ENCODE measurements at places on chromosomes 7 and 10.

GRCh38 chr7:974172-974571 is 1.2 kb downstream of the COX19 start:
- no peak for DNase-seq

DNA sequence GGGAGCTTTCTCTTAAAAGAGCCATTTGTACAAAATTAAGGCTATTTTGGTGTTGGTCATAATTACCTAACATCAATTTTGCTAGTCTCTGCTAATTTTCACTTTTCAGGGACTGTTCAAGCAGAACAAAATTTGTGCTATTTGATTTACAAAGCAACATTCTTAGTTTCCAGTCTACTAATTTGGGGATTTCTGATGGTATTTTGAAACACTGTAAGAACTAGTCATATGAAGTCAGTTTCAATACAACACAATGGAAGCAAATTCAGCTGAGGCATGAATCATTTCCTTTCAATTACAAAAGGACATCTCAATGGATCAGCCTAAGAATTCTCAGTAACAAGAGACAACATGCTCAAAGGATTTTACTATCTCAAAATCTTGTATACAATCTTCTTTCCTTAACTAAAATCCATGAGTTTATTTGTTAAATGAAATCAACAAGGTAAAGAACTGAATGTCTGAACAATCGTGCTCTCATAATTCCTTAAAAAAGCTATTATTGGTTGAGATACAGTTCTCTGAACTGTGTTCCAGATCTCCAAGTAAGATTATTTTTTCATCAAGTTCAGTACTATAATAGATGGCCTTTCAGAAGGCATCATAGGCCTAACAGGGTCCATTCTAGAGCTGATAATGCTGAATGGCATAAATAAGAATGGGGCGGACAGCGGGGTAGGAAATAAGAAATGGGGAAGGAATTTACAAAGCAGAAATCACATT is 144.6 kb downstream of the NRCAM start:
- no peak for DNase-seq

DNA sequence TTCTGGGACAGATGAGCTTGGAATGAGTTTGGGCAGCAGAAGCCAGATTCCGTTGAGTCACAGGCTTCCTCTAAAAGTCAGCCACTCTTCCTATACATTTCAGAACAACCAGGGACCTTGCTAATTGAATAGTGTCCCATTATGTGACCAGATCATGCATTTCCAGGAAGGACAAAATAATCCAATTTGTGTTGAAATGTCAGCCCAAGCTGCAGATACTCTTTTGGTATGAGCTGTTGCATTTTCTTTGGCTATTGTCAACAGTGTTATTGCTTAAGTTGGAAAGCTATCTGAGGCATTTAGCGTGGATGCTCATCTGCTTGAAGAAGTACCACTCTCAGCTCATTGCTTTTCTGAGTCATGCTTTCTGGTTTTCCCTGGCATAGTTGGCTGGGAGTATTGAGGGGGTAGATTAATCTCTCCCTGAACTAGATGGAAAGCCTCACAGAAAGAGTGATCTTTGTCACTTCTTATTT is 223.7 kb upstream of the HABP2 start:
- DNase-seq, result no peak

DNA sequence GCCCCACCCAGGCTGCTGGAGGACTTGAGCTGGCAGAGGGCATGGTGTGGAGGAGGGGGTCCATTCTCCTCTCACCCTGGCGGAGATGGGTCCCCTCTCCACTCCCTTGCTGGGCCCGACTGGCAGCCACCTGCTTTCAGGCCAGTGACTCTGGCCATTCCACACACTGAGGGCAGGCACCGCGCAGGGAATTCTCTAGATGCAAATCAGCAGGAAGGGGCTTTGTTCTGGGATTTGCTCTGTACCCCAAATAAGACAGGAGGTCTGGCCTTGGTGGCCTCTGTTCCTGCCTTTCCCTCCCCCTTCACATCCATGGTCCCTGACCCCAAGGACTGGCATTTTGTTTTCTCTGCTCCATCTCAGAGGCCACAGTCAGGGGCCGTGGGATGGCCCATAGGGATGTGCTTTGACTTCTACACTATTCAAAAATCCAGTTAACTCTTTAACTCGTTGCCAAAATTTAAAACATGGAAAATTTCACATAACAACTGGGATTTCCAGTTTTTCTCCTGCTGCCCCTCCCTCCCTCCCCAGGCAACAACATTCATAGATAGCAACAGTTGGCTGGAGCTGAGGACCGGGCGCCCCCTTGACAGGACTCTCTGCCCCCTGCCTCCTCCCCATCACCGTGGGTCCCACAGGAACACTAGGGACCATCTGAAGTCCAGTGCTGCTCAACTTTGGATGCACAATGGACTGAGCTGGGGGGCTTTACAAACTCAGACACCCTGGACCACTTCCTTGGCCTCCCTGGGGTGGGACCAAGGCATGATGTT is 33.9 kb downstream of the PPIF start:
- no peak for DNase-seq

DNA sequence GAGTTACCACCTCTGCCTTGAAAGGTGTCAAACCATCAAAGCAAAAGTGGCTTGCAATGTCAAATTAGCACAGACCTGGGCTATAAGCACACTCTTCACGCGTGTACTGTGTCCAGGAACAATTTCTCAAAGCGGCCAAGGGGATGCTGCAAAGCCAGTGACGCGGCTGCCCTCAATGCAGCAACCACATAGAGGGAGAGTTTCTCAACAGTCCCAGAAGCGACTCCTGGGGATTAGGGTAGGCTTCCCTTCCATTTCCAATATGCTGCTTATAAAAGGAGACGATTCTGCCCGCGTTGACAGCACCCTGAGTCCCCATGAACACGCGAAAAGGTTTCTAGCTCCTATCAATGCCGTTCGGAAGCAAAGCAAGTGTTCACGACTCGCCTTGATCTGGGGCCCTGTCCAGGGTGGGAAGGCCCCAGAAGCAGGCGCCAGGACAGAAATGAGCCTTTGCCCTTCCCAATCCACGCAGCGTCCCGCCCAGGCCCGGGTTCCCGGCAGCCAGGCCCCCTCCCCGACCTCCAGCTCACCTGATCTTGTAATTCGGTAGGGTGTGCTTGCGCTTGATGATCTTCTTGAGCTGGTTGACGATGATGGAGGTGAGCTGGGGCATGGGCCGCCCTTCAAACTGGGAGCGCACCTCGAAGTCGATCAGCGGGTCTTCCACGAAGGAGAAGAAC is 1.3 kb downstream of the PDZD8 start:
- peak; percentile 44 for DNase-seq

GRCh38 chr7:143256932-143257331 is 6.3 kb upstream of the GSTK1 start:
- no peak for DNase-seq

GRCh38 chr7:1385809-1386622 is 73.3 kb downstream of the MICALL2 start:
- no peak for DNase-seq

- DNase-seq, result no peak
These were observed 59.7 kb upstream of the AGMO start for GRCh38 chr7:15621468-15621867.

GRCh38 chr7:124840435-124840834 is 74.8 kb upstream of the GPR37 start:
- DNase-seq, result no peak

DNA sequence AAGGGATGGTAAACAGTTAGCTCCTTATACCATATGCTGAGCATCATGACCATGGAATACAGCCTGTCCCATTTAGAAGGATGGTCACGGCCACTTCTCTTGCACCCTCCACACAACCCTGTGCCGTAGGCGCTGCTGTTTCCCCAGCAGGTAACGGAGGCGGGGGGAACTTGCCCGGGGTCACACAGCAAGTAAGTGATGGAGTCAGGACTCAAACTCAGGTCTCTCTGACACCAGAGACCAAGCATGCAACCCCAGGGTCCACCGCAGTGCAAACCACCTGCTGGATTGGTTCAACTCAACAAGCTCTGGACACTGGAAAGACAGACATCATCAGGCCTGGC is 71.6 kb downstream of the ZRANB1 start:
- DNase-seq, result no peak

GRCh38 chr7:77537778-77538280 is 734 bp downstream of the PTPN12 start:
- peak; percentile 53 for DNase-seq

DNA sequence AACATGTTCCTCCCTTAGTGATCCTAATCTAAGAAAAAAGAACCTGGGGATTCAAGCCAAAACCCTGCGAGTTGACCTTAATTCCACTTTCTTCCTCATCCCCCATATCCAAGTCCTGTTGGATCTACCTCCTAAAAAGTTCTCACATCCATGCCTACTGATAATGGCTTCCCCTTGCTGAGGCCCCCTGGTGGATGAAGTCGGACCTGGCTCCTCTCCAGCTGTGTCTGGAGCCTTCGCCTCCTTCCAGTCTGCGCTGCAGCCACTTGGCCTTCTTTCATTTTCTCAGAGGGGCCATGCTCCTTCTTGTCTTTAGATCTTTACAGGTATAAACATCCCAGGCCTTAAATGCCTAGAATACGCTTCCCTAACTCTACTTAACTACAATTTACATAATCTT is 8.1 kb downstream of the PDE1C start:
- DNase-seq, result no peak

DNA sequence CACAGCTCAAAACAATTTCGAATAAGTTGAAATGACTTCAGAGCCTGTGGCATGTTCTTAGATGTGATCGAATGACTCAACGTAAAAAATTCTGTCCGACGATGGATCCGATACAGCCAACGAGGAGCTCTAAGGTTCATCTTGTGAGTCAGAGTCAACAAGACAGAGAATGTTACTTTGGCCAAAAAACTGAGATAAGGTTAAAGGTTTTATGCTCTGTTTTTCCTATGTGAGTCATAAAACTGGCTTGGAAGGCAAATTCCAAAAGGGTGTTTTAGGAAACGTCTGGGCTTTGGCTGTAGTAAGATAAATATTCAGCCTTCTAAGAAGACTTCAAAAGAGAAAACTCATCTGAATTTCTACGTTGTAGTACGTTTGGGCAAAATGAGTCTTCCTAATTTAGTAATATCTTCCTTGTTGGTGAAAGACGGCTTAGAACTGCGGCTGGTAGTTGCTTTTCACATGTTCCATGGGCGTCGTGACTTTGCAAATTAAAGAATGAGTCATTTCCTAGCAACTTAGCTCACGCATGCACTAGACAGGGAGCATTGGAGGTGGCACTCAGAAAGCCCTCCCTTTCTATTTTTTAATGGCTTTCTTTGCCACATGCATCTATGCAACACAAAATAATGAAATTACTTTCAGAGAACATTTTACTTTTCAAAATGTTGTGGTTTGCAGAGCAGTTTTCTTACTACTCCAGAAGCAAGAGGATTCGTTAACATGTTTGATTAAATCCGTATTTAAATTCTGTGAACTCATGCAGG is 28.2 kb downstream of the PFKP start:
- peak; percentile 51 for DNase-seq

DNA sequence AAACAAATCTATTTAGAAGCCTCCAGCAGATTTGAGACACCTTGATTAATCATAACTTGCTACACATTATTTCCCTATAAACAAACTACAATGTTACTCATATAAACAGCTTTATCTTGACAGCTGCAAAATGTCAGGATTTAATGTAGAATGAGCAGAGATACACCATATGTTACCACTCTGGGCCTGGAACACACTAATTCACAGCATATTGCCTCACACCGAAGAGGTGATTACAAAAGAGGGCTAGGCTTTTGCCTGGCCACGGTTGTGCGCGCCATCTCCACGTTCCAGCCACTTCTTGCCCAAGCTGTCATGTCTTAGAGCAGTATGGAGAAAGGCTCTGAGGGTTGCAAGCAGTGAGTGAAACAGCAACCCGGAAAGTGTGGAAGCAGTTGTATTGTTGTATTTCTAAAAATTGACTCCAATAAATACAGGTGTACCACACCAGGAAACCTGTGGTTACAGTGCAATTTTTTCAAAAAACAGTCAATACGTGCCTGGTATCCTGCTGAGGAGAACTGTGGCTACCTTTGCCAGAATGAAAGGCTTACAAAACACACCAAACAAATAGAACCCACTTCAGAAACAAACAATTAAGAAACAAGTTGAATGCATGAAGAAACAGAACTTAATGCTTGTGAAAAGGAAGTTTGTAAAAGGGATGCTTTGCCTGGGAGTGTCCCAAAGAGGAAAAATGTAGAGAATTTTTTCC is 498.1 kb downstream of the PLXNA4 start:
- DNase-seq, result no peak

DNA sequence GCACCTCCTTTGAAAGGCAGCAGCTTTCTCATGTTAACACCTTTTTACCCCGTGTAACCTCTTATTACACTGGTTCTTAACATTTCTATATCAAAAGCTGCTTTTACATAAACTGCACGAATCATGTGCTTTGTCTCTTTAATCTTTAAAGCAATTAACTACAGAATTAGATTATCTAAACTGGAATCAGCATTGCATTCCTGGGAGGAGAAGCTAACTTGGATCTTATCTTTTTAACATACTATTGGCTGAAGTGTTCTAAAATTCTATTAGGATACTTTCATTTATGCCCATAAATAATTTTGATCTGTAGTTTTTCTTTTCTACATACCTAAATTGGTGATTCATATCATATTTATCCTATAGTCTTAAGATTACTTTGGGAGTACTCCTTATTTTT is 428.4 kb upstream of the IGFBP3 start:
- DNase-seq, result no peak

DNA sequence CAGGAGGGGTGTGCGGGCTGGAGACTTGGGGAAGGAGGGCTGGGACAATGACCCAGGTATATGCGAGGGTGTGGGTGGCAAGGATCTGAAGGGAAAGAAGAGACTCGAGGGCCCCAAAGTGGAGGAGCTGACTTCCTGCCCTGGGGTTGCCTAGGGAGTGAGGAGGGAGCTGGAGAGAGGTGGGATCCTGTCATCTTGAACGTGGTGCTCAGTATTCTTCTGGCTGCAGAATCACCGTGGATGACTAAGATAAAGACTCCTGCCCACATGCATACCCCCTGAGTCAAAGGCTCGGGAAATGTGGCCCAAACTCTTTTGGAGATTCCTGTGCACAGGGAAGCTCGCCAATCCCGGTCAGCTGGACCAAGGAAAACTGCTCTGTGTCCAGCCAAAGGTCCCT is 31.2 kb downstream of the COL17A1 start:
- DNase-seq, result no peak

GRCh38 chr7:125568799-125569198 is 639.2 kb upstream of the POT1 start:
- DNase-seq, result no peak

GRCh38 chr7:13476881-13477444 is 512.5 kb downstream of the ETV1 start:
- no peak for DNase-seq

- no peak for DNase-seq
These were observed 54.8 kb upstream of the RAB11FIP2 start for GRCh38 chr10:118101501-118101900.

Data from CD4-positive, alpha-beta T cell treated with Interleukin-17A for 4 hours (primary cell).